ENCODE measurements at places on chromosomes 5 and 9. TPM values are rescaled to one million over a fixed set of nuclear protein-coding genes. Genes with fewer than 3 reads are reported as not detected.

DNA sequence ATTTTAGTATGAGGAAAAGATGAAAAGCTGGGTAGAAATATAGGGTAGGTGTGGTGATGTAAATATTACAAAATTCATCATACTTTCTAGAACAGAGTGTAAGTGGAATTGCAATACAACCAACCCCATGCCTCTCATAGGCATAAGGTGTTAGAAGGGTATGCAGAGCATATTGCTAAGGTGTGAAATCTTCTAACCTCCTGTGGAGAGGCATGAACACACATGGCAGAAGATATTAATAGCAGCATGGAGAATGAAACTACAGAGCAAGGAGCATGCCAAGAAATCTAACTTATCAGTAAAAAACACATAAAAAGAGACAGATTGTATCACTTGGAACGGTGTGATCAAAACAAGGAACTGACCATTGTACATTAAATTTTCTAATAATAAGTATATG is 441.5 kb downstream of the CDH18 start:
- no peak for DNase-seq

- no peak for DNase-seq
Measured at GRCh38 chr5:123496892-123497291, 15.1 kb upstream of the CSNK1G3 start.

DNA sequence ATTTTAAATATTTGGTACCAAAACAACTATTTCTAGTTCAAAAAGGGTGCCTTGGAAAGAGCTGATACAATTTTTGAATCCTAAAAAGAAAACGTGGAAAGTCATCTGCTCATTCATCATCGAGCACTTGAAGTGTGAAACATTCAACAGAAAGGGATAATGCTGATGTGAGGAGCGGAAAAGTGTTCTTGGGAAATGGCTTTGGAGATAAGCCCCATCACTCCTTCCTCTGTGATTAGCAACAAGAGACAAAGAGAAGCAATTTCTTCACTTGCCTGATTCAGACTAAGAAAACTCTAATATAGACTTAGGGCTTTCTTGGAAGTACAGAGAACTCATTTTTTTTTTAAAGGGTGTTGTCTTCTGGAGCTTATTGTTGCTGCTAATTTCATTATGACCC is 74.9 kb downstream of the C9orf152 start:
- no peak for DNase-seq

DNA sequence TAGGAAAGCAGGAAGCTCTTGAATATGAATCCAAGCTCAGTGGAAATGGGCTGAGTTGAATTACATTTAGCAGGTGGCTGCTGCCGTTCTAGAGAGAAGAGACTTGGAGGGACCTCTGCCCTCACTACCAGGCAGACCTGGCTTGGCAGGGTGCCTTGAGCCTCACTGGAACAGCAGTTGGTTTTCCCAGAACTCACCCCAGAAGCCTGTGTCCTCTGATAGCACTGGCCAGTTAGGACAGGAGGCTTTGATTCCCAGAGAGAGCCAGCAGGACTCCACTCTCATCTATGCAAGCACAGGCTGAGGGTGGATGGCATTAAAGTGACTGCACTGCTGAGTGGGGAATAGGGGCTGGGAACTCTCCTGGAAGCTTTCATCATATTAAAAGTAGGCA is 54.8 kb downstream of the PWWP2A start:
- peak; percentile 80 for DNase-seq

Gene INSL4
- not detected for total RNA-seq

Data from left lobe of liver (tissue), 2 donors.